ENCODE measurements at places on chromosomes 6 and 20.

- no peak for DNase-seq
Observed at GRCh38 chr6:166971271-166971670, 14.9 kb upstream of the RNASET2 start.

DNA sequence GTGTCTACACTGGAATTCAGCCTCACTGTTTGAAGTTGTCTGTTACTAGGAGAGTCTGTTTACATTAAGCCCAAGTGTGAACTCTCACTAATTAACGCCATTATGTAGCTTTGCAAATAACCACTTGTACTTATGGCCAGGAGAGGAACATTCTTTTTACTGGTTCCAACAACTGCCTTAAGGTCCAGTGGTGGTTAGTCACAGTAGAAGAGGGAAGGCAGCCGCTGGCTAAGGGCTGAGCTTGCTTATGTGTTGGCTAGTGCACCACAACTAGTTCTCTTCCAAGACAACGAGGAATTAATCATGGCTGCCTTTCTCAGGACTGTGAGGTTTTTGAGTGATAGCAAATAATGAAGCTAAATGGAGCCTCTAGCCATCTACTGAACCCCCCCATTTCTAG is 14.9 kb upstream of the SLC22A23 start:
- DNase-seq = no peak

DNA sequence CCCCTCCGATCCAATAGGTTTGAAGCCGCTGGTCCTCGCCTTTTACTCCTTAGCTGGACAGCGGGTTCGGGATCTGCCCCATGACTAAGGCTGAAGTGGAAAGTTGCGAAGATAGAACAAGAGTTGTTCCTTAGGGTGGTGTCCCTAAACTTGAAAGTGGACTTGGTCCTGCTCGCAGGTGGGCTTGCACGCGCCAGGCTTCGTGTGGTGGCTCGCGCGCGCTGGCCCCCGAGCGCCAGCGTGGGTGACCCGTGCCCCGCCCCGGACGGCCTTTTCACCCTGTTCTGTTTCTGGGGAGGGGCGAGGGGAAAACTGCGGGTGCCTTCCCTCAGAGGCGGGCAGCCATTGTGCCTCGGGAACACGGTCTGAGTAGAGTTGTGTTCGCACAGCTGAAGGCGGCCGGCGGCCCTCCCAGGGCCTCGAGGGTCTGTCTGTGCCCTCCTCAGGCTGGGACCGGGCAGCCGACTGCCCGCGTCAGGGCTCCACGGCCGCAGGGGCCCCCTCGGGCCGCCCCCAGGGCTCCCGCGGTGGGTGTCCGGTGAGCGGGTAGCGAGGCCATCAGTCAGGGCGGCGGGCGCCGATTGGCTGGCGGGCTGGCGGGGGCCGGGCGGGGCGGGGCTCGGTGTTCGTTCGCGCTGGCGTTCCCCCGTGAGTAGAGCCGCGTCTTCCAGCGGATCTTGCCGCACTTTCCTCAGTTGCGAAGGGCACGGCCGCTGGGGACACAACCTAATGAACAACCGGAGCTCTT is 33.0 kb downstream of the RREB1 start:
- DNase-seq = peak; percentile 92

DNA sequence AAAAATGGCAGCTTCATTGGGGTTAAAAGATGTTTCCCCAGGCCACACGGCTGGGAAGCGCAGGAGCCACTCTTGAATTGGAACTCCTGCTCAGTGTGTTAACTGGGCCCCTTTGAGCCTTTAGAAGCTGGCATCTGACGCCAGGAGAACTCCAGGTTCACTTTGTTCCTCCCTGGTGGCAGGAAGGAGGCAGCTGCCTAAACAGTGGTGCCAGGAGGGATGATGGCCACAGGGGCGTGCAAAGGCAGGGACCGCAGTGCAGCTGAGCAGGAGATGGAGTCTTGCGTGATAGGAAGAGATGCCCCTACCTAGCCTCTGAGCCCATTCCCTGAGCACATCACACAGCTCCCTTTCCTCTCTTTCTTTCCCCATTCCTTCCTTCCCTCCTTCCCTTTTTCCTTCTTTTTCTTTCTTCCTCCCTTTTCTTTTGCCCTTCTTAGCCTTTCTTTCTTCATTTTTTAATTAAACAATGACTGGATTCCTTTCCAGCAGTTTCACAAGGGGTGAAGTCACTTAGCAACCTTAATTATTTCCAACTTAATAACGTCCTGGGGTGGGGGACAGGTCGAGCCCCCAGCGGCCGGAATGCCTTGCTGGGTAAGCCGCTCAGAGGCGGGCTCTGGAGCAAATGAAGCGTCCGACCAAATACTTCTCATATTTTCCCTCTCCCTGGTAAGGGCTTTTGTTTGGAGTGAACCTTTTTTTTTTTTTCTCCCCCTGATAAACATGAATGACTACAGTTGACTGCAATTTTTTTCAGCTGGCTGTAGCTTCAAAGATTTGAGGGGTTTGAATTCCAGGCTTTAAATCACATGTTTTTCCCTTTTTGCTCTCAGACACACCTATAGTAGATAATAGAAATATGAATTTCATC is 20.8 kb upstream of the BMP7 start:
- DNase-seq = no peak

DNA sequence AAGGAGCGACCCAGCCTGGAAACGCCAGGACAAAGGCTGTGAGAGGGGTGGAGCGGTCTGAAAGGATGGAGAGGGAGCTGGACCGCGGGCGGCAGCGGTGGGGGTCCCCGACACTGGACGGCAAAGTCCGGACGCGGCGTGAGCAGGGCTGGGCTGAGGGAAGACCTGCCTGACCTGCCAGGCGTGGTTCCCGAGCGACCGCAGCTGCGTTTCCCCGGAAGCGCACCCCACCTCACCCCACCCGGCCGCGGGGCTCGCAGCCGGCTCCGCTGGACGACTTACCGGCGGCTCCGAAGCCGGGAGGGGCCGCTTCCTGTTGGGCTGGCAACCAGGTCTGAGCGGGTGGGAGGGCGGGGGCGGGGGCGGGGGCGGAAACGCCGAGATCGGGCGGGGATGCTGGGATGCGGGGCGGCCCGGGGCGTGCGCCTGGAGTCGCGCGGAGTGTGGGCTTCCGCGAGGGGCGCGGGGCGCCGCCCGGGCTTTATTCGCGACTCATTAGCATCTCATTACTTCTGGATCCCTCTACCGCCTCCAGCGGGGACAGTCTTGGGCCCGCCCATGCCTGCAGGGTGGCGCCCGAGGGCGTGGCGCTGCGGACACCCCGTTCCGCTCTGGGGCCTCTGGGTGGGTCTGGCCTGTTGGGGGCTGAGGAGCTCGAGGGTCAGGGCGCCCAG is at the start of gene MICAL1:
Gene MICAL1 (minus strand): TSS at position 336 of the 674 bp plus-strand sequence. CDS start 1,576 bp downstream, outside the sequence.
- DNase-seq = peak; percentile 96

GRCh38 chr20:53871541-53871940 is 198.9 kb downstream of the BCAS1 start:
- no peak for DNase-seq

DNA sequence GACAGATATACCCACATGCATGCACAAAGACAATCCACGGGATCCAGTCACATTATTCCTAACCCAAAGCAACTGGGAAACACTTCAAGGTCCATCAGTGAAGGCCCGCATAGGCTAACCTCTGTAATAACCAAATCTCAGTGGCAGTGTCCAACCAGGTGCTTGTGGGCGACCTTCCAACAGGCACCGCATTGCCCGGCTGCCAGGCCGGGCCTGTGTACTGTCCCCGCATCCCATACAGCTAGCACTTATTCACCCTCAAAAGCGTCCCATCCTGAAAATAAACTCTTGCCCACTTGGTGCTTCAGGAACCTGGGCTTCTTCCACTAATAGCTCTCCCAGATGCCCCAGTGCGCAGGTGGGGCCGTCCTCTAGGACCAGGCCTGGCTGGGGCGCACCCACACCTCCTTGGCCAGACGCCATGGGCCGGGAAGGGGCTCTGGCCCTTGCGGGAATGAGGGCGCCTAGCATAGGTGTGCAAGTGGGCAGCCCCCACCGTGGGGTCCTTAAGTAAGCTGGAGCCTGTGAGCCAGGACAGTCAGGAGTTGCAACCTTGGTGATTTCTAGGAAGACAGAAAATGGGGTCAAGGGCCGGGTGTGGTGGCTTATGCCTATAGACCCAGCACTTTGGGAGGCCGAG is 1.1 kb upstream of the ENTPD6 start:
- DNase-seq = no peak

GRCh38 chr6:170404697-170405096 is 98.1 kb downstream of the FAM120B start:
- no peak for DNase-seq

DNA sequence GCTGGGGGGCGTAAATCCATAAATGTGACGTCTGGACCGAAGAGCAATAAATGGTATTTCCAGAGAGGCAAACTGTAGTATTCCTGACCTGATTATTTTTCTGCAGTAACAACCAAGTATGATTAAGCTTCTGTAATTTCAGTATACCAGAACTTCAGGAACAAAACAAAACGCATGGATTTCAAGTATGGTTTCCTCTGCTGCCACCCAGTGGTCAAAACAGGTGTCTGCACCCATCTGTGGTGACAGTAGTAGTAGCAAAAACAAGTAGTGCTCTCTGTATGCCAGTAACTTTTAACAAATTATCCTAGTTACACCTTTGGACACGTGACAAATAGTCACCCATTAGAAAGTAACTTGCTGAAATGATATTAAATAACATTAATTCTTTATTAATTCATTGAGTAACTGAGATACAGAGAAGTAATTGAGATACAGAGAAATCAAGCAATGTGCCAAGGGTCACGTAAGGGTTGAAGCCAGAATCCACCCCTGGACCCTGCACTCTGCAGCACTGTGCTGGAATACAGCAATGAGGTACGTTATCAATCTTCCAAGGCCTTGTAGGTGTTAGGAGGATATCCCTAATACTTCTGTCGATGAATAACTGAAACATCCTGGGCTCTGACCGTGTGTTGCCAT is 7.9 kb downstream of the CALHM4 start:
- DNase-seq = peak; percentile 66

- DNase-seq = no peak
Observed at GRCh38 chr20:49272654-49273053, 5.2 kb downstream of the ZNFX1 start.

GRCh38 chr6:36855750-36856149 is 16.5 kb upstream of the CPNE5 start:
- no peak for DNase-seq

DNA sequence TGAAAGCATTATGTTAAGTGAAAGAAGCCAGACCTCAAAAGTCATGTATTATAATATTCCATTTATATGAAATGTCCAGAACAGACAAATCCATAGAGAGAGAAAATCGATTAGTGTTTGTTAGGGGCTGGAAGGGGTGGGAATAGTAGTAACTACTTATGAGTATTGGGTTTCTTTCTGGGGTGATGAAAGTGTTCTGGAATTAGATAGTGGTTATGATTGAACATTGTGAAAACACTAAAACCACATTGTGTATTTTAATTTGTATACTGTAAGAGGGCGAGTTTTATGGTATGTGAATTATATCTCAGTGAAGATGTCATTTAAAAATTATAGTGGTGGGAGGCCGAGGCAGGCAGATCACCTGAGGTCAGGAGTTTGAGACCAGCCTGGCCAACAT is 52.0 kb upstream of the KIF13A start:
- no peak for DNase-seq

GRCh38 chr6:168238159-168238909 is 81.2 kb downstream of the DACT2 start:
- no peak for DNase-seq

DNA sequence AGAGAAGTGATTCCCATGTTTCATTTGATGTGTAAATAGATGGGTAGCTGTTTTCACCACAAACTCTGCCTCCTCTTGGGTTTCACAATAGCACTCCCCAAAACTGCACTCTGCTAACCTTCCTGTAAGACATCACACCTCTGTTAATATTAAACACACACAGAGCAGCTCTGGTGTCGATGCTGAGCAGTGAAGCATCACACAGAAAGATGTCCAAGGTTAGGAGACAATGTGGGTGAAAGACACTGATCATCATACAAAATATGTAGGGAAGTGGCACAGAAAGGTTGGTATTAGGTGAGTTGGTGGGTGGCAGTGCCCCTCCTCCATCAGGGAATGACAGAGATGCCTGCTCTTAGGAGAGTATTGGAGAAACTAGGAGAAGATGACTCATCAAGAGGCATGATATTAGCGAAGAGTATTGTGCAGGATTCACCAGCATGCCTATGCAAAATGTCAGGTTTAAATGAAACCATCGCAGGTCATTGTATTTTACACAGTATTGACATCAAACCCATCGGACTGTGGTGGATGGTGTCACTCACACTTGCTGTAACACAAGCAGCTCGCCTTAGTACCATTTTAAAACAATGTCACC is 199.7 kb downstream of the TBXT start:
- no peak for DNase-seq

- DNase-seq = no peak
Observed at GRCh38 chr6:132524646-132525045, 11.7 kb upstream of the STX7 start.

DNA sequence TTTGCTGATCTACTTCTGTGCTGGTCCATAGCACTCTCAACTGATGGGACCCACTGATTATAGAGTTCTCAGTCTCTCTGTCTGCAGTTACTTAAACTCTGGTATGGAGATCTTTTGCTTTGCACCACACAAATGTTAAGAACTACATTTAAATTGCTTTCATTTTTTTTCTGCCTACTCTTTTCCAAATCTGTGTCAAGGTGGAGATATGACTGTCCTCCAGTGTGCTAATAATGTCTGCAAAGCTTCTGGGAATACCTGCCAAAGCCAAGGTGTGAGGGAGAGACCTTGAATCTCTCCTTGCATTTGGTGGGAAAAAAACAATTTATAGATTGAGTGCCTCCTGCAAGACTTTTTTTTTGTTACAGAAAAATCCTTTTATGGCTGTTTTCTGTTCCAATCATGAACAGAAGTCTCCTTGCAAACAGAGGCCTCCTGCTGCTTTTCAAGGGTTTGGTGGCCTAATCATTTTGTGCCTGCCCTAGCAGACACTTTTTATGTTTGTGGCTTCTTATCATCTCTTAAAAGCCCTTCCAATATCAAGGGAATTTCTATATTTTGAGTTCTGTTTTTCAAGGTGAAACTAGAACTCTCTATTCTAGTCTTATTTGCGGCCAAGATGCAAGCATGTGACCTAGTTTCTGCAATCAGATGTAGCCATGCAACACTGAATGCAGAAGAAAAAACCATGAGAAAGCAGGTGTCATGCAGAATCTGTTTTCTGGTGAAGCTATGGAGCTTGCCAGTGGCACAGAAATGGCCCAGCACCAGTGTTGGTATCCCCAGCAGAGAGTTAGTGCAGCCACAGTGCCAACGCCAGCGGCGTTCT is 23.2 kb upstream of the AKIRIN2 start:
- DNase-seq = no peak

GRCh38 chr20:8855315-8855714 is 213.6 kb upstream of the PLCB4 start:
- no peak for DNase-seq

Measured in upper lobe of left lung (tissue), 6 donors.